ENCODE measurements at places on chromosomes 5 and 9.

DNA sequence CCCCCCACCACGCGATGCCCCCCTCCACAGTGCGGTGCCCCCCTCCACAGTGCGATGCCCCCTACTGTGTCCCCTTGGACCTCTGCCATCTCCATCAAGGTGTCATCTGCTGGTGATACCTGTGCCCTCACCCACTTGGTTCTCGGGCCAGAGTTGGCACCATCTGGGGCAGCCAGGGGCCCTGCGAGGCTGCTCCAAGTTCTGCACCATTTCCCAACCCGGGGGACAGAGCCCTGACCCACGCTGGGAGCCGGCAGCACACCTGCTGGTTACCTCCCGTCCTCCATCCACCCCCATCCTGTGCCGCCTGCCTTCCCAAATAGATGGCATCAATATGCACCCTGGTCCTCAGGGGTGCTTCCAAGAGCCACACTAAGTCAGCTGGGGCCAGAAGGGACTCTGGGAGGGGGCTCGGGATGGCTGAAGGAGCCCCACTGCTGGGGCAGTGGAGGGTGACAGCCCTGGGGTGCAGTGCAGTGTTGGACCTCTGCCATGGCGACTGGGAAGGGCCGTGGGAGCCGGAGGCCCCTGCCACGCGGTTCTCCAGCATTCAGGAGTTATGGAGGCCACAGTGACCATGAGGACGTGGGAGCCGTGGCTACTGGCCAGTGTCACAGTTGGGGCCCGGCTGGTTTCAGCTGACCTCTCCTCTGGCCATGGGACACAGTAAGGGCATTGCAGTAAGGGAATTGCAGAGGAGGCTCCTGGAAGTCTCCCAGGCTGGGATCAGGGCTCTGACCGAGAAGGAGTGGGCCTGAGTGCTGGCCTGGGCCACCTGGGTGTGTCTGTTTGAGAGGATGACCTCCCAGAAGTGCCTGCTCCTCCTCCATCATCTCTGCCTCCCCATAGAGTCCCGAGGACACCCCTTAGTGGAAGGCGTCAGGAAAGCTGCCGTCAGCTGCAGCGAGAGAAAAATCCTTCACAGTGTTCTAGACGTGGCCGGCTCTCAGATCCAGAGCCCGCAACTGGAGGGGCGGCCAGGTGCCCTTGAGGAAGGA is 44.2 kb upstream of the NOTCH1 start:
- no peak for DNase-seq

DNA sequence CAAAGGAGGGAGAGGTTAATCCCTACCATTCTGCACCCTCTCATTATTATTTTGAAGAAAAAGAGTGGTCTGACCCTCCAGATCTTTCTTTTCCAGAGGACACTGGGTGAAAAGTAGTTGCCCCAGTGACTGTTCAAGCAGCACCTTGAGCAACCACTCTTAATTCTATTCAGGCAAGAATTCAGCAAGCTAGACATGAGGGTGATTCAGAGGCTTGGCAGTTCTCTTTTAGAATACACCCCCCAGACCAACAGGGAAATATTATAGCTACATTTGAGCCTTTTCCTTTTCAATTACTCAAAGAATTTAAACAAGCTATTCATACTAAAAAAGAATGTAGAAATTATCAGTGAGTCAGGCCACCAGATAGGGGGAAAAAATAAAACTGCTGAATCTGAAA is 178.3 kb downstream of the MRPS30 start:
- no peak for DNase-seq

- no peak for DNase-seq
Measured at GRCh38 chr9:78905986-78906755, 609.2 kb downstream of the PSAT1 start.

- no peak for DNase-seq
Measured at GRCh38 chr9:121604242-121604641, 47.2 kb upstream of the DAB2IP start.

GRCh38 chr5:110510146-110510545 is 216.3 kb downstream of the TMEM232 start:
- DNase-seq = no peak

DNA sequence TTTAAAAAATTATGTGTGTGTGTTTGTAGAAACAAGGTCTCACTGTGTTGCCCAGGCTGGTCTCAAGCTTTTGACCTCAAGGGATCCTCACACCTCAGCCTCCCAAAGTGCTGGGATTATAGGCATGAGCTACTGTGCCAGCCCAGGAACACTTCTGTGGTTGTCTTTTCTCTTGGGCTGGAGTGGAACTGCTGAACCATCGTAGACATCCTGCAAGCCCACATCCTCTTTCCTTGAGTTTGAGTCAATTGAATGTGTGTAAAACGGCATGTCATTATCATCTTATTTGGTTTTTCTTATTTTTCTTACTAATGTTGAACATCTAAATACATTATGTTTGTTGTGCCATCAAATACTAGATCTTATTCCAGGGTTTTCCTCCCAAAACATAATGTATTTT is 40.0 kb downstream of the EHMT1 start:
- DNase-seq = no peak

DNA sequence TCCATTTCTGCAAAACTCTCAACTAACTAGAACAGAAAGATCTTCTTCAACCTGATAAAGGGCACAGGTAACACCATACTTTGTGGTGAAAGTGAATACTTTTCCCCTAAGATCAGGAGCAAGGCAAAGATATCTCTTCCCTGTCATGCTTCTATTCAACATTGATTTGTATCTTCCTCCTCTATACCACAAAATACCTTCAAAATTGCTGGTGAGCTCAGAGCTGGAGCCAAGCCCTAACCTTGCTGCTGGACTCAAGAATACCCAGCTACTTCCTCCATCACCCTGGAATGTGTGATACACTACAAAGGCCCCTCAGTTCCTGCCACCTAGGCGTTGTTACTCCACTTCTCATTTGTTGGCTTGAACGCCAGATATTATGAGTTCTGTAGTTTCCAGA is 499.0 kb downstream of the ACTL7B start:
- no peak for DNase-seq

GRCh38 chr5:67805666-67806348 is 409.7 kb upstream of the PIK3R1 start:
- DNase-seq = no peak

DNA sequence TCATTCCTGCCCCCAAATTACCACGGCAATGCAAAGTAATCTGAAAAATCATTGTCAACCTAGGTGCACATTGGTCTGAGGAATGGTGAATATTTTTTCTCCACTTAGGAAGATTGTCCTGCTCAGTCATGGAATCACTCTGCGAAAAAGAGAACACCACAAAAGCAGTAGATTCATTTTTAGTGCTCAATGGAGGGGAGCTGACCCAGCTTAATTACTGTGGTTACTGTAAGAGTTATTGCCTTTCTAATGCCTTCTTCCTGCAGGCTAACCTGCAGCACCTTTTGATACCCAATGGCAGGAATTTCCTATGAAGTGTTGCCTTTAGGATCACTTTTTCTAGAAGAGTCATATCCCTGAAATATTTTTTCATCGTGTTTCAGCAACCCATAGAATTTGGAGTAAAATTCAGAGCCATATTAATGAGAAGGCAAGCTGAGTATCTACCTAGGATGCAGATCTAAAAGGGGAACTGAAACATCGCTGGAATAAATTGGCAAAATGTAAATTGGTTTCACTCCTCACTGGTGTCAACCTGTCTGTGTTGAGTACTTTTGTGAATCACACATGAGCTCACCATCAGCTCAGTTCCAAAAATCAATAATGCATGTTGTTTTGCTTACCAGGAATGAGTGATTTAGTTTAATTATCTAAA is 464.5 kb downstream of the CSNK1G3 start:
- no peak for DNase-seq

DNA sequence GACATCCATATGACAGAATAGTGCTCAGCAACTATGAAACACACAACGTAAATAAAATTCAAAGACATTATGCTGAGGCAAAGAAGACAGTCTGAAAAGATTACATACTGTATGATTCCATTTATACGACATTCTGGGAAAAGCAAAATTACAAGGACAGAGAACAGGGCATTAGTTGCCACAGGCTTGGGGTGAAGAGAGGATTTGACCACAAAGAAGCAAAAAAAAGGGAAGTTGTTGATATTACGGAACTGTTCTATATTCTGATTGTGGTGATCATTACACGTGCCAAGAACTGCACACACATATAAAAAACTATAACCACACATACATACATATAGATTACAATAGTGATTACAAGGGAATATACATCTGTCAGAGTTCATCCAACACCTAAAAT is 24.1 kb downstream of the CDK5RAP2 start:
- DNase-seq = no peak

DNA sequence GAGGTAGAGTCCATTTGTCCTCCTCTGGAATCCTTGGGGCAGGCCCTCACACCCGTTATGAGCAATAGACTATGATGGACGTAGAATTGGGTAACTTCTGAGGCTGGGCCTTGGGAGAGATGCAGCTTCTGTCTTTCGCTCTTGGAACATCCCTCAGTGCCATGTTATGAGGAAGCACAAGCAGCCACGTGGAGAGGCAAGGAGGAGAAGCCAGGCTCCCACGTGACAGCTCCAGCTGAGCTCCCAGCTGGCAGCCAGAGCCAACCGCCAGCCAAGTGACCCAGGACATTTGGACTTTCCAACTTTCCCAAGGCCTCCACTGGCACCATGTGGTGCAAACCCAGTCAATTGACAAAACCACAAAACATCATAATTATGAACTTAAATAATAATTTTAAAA is 43.0 kb upstream of the BOD1 start:
- no peak for DNase-seq

GRCh38 chr5:179051784-179052183 is 8.4 kb upstream of the ZNF354C start:
- no peak for DNase-seq

DNA sequence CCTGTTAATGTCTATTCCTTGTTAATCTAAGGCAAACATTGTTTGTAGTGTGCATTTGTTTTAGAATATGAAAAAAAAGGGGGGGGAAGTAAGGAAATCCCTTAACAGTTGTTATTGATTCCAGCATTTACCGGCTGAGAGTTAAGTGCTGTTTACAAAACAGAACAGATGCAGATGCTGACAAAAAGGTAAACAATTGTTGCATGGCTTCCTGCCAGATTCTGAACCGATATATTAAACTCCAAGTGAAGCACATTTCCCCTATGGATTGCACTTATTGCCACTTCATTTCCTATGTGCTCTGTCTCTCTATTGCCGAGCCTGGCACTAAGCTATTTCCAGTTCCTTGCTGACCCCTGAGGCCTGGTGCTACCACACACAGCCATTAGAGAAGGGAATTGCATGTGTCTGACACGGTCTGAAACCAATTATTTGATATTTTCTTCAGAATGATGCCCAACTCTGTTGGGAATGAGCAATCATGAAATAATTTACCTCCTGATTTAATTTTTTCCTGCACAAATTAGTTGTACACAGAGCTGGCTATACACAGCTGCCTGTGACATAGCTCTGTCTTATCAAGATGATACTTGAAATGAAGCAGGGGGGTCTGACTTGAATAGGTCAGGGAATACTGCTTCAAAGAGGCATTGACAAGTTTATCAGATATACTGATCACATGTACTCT is 109.8 kb downstream of the KIAA0825 start:
- DNase-seq = no peak

DNA sequence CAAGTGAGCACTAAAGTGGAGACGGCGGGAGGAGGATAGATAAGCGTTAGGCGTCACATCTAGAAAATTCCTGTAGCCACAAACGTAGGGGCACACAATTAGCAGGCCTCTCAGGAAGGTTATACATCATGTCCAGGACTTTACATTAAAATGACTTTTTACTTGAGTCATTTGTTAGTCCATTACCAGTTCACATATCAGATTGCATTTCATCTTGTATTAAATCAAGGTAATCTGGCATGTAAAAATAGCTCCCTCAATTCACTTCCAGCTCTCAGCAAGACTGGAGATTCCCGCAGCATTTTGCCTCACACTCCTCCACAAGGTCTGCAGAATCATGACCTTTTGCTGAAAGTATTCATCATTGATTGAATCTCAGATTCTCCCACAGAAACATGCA is 118.8 kb downstream of the PRDM6 start:
- no peak for DNase-seq

DNA sequence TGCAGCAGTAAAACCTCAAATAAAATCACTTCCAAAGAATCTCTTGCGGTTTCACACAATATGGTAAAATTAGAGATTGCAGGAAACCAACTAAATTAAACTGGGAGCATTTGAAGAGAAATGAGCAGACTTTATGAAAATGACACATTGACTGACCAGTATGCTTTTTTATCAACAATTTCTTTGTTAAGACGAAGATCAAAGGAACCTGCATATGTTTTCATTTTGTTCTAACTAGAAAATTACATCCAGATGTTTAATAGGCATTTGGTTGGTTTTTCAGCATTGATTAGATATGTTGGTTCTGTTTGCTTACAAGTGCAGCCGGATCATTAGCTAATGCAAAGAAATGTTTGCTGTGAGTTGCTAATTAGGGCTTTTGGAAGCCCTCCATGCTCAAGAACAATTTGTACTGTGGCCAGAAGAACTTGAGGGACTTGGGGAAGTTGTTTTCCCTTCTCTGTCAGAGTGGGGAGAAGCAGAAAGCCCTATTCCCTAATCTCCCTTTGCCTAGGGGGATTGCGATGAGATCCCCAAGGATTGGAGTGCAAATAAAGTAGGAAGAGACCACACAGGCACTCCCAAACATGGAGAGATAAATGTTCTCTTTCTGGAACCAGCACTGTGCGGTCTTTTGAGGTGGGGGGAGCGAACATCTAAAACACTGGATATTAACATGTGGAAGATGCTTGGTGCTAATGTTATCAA is 4.5 kb upstream of the TLE1 start:
- no peak for DNase-seq

DNA sequence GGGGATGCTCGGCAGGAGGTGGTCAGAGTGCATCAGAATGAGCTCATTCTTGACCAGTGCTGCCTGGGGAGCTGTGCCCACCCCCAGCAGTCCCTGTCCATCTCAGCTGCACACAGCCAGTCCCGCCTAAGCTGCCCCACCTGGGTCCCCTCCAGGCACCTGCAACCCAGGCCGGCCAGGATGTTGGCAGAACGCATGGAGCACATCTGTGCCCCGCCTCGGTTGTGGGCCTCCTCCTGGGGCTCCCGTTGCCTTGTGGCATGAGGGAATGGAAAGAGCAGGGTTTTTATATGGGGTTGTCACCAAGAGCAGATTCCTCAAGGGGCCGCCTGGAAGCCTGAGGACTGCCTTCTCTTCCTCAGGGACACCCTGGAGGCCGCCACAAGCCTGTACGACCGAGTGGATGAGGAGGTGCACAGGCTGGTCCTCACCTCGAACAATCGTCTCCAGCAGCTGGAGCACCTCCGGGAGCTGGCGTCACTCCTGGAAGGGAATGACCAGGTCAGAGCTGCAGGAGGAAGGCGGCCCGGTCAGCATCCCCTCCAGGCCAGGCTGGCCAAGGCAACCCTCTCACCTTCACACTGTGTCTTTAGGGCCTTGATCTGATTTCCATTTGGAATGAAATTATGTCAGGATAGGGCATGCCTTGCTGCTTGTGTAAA is 34.8 kb upstream of the LRRC14B start:
- no peak for DNase-seq

- DNase-seq = peak; percentile 43
Measured at GRCh38 chr5:177473443-177474001, at the start of gene DBN1. DBN1 (minus strand) TSS chr5:177473634; CDS start chr5:177473521, 113 bp downstream.
